ENCODE measurements at places on chromosomes 2 and 18. TPM values are rescaled to one million over a fixed set of nuclear protein-coding genes. Genes with fewer than 3 reads are reported as not detected.

EFR3B gene
- total RNA-seq = 7.8 TPM

DYSF gene
- 51.5 TPM for total RNA-seq

RNF152 gene
- 51.4 TPM for total RNA-seq

GEN1 gene
- total RNA-seq = 9.9 TPM

DNAJC27 gene
- 8.7 TPM for total RNA-seq

ASNSD1 gene
- total RNA-seq = 40.9 TPM

EGR4 gene
- not detected for total RNA-seq

MSGN1 gene
- total RNA-seq = not detected

NTSR2 gene
- total RNA-seq = not detected

SCTR gene
- total RNA-seq = 3.7 TPM

UGT1A1 gene
- 0.18 TPM for total RNA-seq

FOXI3 gene
- 0.06 TPM for total RNA-seq

CFAP65 gene
- total RNA-seq = 0.23 TPM

GPBAR1 gene
- 1.9 TPM for total RNA-seq

Measured in metanephros (tissue), 2 donors.